ENCODE measurements at places on chromosomes 13 and 19.

GRCh38 chr19:17419154-17419620, 660 bp upstream of the MVB12A start:
- no peak for DNase-seq

DNA sequence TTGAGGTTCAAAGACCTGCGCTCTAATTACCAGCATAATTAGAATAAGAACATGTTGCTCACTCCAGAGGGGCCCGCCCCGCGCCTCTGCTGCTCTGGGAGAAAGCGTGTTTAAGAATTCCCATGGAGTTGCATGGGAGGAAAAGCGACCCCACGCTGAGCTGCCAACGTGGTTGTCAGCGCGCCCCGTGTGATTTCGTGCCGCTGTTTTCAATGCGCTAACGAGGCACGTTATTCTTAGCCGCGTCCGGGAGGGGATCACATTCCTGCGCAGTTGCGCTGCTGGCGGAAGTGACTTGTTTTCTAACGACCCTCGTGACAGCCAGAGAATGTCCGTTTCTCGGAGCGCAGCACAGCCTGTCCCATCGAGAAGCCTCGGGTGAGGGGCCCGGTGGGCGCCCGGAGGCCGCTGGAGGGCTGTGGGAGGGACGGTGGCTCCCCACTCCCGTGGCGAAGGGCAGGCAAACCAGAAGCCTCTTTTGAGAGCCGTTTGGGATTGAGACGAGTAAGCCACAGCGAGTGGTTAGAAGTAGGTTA, 173.8 kb upstream of the SOX1 start:
- DNase-seq = no peak

GRCh38 chr13:67829641-67830040, 599.5 kb upstream of the PCDH9 start:
- DNase-seq = no peak

DNA sequence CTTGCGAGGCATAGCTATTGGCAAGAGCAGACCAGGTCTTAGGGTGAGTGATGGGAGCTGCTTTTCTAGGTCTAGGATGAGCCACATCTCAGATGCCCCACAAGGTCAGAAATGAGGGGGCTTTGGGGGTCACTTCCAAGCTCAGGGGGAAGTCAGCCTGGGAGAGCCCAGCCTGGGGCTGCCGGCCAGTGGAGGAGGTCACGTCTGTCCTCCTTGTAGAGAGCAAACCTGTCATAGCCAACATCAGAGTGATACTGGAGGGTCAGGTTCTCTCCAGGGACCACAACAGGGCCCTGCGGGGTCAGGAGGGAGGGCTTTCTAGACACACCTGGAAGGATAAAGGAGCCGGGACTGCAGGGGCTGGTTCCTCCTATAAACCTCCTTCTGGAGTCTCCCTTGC, 2.4 kb downstream of the LILRA5 start:
- DNase-seq = no peak

DNA sequence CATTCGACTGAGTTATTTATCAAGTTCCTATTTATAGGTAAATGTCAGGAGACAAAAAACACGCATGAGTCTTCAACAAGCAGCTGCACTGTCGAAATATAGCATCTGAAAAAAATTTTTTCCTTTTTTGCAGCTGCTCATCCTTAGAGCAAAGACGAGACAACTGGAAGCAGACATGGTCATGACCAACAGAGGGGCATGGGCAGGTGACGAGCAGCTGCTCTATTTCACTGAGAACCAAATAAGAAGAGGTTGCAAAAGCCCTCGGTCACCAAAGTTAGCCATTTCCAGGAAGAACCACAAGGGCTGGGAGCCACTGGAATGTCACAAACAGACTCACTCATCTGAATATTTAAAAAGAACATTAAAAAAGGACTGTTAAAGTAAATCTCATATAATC, 22.2 kb downstream of the SOHLH2 start:
- no peak for DNase-seq

- no peak for DNase-seq
These were observed 1.6 kb upstream of the SLC7A10 start for GRCh38 chr19:33227242-33227650.

DNA sequence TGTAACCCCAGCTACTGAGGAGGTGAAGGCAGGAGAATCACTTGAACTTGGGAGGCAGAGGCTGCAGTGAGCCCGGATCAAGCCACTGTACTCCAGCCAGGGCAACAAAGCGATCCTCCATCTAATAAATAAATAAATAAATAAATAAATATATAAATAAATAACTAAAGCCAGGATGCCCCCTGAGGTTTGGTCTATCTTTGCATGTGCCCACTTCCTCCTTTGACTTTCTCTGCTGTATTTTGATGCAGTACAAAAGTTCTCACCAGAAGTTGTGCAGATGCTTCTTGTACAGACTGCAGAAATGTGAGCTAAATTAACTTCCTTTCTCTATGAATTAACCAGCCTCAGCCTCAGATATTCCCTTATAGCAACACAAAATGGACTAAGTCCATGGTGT, 6.5 kb upstream of the N4BP2L2 start:
- no peak for DNase-seq

GRCh38 chr13:102017248-102017647, 384.6 kb downstream of the FGF14 start:
- no peak for DNase-seq

DNA sequence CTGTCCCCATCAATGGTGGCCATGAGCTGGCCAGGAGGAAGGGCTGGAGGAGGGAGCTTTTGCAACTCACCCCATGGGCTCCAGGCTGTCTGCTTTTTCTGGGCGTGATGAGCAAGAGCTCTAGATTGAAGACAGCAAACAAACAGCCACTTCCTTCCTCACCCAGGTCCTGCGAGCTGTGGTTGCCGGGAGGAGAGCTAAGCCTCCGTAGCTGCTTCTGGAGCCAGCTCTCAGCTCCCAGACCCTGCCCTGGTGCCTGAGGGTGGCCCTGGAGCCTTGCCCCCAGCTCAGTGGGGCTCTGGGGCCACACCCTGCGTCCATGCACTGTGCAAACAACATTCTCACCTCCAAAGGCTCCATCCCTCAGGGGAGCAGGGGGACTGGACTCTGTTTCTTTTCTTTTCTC, 6.2 kb downstream of the MYO1F start:
- no peak for DNase-seq

DNA sequence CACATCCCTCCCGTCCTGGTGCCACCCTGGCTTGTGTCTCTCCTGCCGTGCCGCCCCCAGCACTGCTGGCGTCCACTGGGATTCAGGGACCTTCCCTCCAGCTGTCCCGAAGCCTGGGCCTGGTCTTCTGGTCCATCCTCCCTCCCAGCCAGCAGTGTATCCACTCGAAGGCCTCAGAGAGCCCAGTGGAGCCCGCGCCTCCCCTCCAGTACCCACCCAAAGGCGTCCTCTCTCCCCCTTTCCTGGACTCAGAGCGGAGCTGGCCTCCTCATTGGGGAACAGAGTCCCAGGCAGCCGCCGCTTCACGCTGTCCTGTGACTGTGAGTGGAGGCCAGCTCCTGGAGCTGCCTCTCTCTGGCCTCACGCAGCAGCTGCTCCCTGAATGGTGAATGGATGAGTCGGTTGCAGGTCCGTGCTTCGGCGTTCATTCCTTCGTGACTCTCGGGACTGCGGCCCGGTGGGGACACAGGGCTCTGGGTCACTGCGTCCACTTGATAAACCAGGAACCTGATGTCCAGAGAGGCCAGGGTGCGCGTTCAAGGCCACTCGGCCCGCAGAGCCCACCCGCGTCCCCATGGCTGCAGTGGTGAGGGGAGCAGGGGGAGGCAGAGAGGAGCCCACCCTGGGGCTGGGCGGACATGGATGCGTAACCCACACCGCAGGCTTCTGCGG, 12.1 kb downstream of the ONECUT3 start:
- DNase-seq = no peak

DNA sequence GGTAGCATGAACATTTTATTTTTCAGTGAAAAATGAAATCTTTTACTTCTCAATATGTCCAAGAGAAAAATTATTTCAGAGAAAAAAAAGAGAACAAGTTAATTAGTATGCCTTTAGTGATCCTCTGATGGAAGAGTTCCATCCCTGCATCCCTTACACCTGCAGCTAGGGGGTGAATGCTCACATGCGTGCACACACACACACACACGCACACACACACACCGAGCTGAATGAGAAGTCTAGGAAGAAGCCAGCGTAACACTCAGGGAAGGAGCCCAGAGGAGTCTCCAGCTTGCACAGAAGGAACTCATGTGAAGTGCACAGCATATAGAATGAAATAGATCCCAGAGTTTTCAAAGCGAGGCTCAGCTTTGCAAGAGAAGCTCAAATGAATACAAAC, 510.5 kb downstream of the IRS2 start:
- no peak for DNase-seq

DNA sequence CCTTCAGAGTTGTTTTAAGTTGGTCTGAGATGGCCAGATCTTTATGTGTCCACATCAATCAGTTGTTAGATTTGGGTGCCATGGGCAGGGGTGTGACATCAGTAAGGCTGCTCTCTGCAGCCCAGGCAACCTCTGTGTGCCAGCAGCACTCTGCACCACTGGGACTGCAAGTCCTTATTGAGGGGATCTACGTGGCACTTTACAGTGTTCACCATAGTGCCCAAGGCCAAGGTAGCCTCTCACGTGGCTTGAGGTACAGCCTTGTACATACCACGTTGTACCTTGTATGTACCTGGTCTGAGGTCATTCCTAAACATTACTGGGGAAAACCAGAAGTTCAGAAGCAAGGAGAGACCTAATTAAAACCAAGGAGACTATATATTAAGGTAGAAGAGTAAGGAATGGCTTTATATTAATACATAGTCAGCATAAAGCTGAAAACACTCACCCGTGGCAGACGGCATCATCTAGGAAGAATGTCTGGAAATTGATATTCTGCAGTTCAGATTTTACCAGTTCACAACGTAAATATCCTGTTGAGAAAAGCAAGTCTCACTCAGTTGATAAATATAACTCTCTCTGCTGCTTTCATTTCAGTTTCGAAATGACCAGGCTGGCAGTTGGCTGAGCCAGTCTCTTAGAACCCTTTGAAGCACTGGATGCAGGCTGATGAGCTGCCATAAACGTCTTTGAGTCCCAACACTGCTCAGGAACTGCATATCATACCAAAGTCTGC, 128.8 kb downstream of the ZDHHC20 start:
- DNase-seq = no peak

DNA sequence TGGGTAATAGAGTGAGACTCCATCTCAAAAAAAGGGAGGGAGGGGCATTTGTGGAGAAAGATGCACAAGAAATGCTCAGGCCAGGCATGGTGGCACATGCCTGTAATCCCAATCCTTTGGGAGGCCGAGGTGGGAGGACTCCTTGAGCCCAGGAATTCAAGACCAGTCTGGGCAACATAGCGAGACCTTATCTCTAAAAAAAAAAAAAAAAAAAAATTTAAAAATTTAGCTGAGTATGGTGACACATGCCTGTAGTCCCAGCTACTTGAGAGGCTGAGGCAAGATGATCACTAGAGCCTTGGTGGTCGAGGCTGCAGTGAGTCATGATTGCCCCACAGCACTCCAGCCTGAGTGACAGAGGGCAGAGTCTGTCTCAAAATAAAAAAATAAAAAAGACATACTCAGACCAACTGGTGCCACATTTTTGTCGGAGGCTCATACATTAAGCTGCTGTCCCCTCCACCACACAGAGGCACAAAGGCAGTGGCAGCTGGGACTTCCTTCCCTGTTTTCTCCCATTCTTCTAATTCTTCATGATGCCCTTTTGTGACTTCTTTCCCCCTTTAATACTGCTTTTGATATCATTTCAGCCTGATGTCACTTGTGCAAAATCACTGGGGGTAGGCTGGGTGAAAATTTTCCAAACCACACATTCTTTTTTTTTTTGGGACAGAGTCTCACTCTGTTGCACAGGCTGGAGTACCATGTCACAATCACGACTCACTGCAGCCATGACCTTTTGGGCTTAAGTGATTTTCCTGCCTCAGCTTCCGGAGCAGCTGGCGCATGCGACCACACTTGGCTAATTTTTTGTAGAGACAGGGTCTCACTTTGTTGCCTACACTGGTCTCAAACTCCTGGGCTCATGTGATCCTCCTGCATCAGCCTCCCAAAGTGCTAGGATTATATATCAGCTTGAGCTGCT, 26.8 kb upstream of the CXCL17 start:
- DNase-seq = no peak

- DNase-seq = peak; percentile 24
These were observed 22.7 kb upstream of the LRCH1 start for GRCh38 chr13:46530084-46530935.

GRCh38 chr13:33438918-33439317, 153.4 kb upstream of the STARD13 start:
- no peak for DNase-seq

DNA sequence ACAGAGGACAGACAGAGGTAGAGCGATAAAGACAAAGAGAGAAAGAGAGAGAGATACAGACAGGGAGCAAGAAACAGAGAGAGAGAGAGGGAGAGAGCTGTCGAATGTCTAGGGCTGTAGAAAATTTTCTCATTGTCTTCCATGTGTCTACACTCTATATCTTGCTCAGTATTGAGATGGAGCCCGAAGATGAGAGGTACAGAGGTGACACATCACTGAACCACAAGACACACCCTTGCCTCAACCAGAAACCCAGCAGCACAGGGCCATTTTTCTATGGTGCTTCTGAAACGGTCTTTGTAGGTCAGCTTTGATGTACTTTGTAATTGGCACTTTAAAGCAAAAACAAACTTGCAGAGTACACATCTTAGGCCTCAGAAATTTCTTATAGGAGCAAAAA, 111.9 kb downstream of the KL start:
- no peak for DNase-seq
